ENCODE measurements at places on chromosomes 12 and 14.

DNA sequence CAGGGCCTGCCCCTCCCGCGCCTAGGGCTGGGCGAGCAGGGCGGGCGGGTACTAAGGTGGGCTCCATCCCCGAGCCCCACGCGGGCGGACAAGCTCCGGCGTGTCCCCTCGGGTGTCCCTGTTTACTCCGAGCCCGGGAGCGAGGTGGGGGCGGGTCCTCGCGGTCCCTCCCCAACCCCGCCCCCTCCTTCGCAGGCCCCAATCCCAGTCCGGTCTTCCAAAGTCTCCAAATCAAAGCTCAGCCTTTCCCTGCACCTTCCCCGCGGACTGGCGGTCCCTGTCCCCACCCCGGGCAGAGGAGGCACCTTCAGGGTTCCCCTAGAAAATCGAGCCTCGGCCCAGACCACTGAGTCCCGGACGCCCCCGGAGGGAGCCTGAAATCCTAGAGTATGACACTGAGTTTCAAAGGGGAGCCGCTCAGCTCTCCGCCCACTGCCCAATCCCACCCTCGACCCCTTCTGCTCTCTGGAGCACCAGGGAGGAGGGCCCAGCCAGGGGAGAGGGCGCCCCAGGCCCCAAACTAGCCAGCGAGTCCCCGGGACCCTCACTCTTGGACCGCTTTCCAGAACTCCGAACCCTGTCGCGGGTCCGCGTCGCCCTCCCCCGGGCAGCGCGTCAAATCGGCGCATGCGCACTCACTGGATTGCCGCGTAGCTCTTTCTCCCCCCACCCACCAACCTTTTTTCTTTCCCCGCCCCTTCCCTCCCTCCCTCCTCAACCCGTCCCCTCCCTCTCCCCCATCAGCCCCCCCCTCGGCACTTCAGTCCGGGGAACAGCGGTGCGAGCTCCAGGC, at the start of gene LRP1:
Gene LRP1 (plus strand): TSS at position 758 of the 793 bp plus-strand sequence. CDS start 482 bp downstream, outside the sequence.
- peak; percentile 82 for DNase-seq

DNA sequence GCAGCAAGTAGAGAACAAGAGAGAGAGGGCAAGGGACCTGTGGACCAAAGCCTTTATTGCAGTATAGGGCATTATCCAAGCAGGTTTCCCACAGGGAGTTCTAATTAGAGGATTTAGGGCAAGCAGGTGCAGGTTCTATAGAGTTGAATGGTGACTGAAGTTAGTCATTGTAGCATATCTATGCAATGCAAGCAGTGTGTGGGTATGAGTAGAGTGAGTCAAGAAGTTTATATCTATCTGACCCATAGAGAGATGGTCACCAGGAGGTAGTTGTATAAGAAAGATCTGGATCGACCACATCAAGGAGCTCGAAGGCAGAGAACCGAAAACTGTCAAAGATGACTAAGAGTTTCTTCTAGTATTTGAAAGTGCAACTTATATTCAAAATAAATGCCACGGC, 167.3 kb downstream of the PLCZ1 start:
- no peak for DNase-seq

DNA sequence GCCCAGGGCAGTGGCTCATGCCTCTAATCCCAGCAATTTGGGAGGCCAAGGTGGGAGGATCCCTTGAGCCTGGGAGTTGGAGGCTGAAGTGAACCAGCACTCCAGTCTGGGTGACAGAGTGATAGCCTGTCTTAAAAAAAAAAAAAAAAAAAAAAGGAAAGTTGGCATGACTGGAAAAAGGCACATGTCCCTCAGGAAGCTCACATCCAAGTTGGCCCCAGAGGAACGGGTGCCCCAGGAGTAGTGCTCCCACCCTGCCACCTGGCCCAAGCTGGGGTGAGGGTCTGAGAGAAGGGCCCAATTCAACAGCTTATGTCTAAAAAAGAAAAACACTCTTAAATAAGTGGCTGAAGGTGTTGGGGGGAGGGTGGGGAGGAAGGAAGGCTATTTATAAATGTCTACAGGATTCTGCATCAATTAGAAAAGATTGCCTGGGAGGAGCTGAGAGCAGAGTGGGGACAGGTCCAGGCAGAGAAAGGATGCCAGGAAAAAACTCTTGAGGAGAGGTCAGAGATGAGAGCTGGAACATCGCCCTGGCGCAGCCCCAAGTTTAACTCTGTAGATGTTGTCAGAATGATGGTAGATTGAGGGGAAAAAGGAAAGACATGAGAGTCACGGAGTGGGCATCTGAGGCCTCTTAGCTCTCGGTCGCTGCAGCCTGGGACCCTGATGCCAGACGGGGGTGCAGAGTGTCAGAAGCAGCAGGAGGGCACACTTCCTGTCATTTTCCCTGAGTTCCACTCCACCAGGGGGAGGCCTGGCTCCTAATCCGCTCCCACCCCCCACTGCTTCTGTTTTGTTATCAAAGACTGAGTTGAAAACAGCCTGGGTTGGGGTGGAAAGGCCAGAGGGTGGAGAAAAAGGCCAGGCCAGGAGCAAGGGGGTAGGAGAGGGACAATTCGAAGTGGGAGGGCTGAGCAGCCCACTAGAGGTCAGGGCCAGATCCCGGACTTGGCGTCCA, 7.3 kb downstream of the SPRYD3 start:
- DNase-seq: no peak

DNA sequence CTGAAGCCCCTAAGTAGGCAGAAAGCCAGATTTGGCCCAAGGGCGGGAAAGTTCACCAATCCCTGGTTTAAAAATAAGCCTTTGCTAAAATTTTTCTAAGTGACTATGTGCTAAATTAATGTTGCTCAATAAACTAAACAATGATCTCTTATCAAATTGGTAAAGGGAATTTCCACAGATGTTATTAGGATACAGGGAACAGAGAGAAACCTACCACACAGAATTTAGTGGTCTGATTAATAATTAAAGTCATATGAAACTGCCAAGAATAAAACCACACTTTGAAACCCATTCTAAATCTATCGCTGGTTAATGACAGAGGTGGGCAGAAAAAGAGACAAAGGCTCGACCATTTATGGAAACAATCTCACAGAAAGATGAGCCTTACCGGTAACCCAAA, 22.0 kb downstream of the ANAPC5 start:
- DNase-seq: no peak

- DNase-seq: no peak
These were observed 179.7 kb downstream of the PDZRN4 start for GRCh38 chr12:41367726-41368405.

- no peak for DNase-seq
These were observed 136.2 kb downstream of the SLCO1B3 start for GRCh38 chr12:20946732-20947131.

GRCh38 chr12:124075841-124076240, 102.8 kb downstream of the ZNF664 start:
- DNase-seq: peak; percentile 91

GRCh38 chr12:8636581-8636980, 23.9 kb upstream of the AICDA start:
- DNase-seq: no peak

DNA sequence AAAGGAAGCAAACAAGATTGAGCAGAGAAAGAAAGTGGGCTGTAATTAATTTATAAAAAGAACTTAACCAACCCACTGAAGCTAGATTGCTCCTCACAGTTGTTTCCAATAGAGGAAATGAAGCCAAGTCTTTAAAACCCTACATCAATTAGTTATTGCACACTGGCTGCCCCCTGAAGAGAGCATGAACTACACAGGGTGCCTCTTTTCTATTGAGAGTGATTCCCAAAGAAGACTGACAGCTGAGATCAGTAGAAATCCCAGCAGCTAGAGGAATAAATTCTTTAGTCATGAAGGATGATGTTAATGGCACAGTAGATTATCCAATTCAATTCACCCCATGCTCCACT, 8.6 kb upstream of the USP15 start:
- no peak for DNase-seq

DNA sequence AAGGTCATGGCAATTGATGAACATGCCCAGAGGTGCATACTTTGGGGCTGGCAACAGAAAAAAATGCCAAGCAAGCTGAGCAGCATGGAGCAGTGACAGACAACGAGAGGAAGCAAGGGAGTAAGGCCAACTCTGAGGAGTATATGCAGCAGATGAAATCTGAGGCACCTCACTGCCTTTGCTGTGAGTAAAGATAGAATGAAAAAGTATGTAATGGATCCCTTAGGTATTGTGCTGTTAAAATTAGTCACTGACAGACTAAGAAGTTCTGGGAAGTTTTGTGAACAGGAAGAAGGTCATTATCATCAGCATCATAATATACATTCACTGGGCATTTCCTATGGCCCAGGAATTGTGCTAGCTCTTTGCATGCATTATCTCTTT, 269.9 kb downstream of the DUSP6 start:
- DNase-seq: no peak

- DNase-seq: no peak
These were observed 25.5 kb downstream of the NKX2-8 start for GRCh38 chr14:36556811-36557433.

DNA sequence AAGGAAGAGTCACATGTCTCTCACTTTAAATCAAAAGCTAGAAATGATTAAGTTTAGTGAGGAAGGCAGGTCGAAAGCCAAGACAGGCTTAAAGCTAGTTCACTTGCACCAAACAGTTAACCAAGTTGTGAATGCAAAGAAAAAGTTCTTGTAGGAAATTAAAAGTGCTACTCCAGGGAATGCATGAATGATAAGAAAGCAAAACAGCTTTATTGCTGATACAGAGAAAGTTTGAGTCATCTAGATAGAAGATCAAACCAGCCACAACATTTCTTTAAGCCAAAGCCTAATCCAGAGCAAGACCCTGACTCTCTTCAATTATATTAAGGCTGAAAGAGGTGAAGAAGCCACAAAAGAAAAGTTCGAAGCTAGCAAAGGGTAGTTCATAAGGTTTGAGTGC, 193.6 kb downstream of the MSRB3 start:
- no peak for DNase-seq

DNA sequence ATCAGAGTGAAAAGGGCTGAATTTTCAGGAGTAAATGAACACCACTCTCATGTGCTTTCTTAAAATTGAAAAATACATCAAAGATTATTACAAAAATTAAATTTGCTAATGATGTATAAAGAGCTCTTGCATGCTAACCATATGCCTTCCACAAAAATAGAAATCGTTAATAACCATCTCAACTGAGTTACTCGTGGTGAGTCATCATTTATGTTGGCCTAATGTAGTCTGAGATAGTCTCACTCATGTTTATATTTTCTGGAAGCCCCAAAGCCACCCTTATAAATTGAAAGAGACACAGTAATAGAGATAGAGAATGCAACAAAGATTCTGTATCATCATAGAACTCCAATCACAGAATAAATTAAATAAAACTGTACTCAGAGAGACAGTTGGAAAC, 131.2 kb downstream of the KCNH5 start:
- DNase-seq: no peak

DNA sequence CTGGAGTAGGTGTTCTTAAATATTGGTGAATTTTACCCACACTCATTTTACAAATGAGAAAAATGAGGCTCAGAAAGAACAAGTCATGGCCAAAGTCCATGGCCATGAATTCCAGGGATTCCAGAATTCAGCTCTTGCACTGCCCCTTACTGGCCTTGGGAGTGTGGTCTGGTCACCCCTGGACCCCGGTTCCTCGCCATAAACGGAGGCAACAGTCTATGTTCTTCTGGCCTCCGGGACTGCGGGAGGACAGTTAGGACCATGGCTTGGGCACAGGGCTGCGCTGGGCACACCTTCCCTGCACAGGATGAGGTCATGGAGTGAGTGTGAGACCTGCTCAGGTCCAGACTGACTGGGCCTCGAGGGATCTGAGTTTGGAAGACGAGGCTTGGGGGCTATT, 6.9 kb downstream of the CCDC197 start:
- no peak for DNase-seq

GRCh38 chr12:92511786-92512185, 191.0 kb upstream of the PLEKHG7 start:
- no peak for DNase-seq

GRCh38 chr12:124862768-124863415, 772 bp downstream of the SCARB1 start:
- DNase-seq: peak; percentile 52

- no peak for DNase-seq
These were observed 116.4 kb downstream of the EML1 start for GRCh38 chr14:99909513-99910064.

GRCh38 chr12:2338991-2339431, 286.2 kb downstream of the CACNA1C start:
- no peak for DNase-seq

GRCh38 chr14:71448431-71449315, 483.6 kb upstream of the RGS6 start:
- DNase-seq: no peak

DNA sequence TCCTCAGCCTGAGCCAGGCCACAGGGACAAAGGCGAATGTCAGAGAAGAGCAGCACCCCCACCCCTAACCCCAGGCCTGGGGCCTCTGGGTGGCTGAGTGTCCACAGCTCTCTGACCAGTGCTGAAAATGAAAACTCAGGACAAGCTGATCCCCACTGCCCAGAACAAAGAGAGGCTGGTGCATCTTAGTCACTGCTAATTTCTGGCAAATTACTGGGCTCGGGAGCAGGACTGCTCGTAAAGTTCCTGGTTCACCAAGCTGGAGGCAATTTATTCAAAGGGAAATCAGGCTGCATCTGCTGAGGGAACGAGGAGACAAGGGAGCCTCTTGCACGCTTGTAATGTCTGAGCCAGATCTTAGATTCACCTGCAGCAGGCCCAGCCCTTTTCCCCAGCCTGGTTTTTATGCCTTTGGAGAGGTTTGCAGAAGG, 43.2 kb downstream of the CALM1 start:
- no peak for DNase-seq

DNA sequence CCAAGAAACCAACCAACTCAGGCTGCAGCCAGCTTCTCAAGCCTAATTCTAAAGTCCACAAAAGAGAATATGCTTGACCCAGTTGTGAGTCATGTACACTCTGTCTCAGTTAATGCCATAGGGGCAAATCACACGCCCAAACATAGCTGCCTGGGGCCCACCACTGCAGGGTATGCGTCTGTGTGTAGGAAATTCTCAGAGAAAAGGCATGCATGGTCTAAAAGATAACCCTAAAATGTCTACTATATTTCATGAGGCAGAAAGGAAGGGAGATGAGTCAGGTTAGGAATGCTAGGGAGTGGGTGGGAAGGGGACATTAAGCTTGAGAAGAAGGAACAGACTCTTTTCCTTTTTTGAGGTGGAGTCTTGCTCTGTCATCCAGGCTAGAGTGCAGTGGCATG, 22.3 kb upstream of the SPTLC2 start:
- no peak for DNase-seq

GRCh38 chr12:4032924-4033615, 159.9 kb upstream of the PARP11 start:
- DNase-seq: peak; percentile 44
